ENCODE measurements at places on chromosomes 3 and 15. TPM values are rescaled to one million over a fixed set of nuclear protein-coding genes. Genes with fewer than 3 reads are reported as not detected.

GRCh38 chr3:36649125-36649524 is 115.2 kb downstream of the DCLK3 start:
- no peak for DNase-seq

DNA sequence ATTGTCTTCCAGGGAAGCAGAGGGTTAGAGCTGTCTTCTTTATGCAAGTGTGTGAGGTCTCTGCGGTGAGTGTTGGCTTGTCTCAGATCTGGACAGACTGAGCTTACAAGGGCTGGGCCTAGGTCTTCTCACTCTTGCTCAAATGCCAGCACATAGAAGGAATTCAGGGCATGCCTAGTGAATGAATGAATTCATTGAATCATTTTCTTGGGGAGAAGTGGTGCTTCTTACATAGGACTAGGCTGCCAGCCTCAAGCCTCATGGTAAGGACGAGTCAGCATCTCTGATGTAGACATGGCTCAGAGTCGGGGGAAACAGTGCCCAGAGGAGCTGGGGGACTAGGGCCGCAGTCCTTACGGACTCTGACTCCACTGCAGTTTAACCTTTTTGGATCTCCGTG is 17.2 kb downstream of the MKRN2 start:
- no peak for DNase-seq

DNA sequence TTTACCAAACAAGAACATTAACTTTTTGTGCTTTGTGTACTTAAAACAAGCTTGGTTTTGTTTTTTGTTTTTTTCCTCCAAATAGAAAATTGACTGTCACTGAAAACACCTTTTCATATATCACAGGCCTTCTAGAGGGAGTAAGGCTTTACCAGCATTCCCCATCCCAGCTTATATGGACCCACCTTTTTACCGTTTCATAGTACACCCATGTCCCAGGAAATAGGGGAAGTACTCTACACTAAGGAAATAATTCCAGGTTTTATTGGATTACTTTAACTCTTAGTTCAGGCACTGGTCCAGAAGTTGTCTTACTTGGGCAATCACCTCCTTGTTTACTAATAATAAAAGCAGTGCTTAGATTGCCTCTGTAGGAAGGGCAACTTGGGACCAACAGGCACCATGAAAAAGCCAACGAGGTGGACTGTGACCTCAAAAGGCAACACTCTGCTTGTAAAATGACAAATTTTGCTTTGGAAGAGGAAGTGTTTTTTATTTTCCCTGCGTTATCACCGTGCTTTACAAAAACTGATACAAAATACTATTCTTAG is 26.2 kb downstream of the HMG20A start:
- no peak for DNase-seq

GRCh38 chr3:169591983-169592644 is 71.4 kb downstream of the MECOM start:
- no peak for DNase-seq

MFGE8 gene
- total RNA-seq, result 321 TPM

- DNase-seq, result no peak
Observed at GRCh38 chr3:31039145-31039544, 144.7 kb upstream of the GADL1 start.

HTR3E gene
- not detected for total RNA-seq

- DNase-seq, result no peak
Observed at GRCh38 chr3:141921316-141921715, 44.9 kb downstream of the ATP1B3 start.

CORO2B gene
- total RNA-seq, result 8.5 TPM

DNA sequence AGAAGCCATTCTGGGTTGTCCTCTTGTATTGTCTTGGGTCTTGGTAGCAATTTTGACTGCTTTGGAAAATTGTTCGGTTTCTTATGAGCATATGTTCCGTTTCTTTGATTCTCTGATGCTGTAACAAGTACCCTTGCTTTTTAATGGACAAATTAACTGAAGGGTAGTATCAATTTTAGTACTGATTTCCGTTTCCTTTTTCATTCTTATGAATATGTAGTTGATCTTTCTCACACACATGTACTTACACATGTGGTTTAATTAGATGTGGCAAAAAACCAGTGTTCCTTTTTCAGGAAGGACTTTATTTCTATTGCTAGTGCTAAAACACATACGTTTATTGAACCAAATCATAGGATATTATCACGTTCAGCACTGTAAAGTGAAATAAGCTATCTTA is 119.1 kb downstream of the TCF12 start:
- no peak for DNase-seq

PYGO1 gene
- total RNA-seq, result 6.7 TPM

DNA sequence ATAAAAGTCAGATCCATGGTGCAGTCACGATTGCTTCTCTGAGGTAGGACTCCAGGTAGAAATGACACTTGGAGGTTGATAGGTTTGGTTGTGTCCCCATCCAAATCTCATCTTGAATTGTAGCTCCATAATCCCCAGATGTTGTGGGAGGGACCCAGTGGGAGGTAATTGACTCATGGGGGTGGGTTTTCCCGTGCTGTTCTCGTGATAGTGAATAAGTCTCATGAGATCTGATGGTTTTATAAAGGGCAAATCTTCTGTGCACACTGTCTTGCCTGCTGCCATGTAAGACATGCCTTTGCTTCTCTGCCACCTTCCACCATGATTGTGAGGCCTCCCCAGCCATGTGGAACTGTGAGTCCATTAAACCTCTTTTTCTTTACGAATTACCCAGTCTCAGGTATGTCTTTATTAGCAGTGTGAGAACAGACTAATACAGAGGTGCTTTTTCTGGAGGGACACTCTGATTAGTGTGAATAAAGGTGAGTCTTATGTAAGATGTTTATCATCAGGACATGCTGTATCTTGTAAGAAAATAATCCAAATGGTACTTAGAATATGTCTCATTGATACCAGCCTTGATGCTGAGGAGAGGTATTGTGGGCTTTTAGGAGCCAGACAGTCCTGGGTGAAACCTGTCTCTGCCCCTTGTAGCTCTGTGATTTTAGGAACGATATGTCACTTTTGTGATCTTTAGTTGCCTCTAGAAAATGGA is 43.0 kb downstream of the SLCO3A1 start:
- DNase-seq, result no peak

DNA sequence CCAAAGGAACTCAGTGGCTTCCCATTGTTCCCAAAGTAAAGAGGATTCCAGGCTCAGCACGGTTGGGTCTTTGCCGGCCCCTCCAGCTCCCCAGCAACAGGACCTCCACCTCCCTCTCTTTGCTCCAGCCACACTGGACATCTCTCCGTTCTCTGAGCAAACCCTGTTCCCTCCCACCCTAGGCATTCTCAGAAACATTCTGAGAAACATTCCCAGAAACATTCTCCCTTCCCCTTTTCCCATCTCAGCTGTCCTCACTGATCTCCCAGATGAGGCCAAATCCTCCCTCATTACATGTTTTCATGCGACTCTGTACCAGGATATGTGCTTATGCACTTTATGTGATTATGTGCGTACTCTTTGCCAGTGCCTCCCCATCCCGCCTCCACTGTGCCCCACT is 14.1 kb downstream of the CCDC33 start:
- no peak for DNase-seq

AMOTL2 gene
- 61.9 TPM for total RNA-seq

- DNase-seq, result peak; percentile 80
Observed at GRCh38 chr3:141686466-141687291, 51.4 kb upstream of the RNF7 start.

ANKUB1 gene
- not detected for total RNA-seq
